ENCODE measurements at places on chromosomes 1 and 21.

DNA sequence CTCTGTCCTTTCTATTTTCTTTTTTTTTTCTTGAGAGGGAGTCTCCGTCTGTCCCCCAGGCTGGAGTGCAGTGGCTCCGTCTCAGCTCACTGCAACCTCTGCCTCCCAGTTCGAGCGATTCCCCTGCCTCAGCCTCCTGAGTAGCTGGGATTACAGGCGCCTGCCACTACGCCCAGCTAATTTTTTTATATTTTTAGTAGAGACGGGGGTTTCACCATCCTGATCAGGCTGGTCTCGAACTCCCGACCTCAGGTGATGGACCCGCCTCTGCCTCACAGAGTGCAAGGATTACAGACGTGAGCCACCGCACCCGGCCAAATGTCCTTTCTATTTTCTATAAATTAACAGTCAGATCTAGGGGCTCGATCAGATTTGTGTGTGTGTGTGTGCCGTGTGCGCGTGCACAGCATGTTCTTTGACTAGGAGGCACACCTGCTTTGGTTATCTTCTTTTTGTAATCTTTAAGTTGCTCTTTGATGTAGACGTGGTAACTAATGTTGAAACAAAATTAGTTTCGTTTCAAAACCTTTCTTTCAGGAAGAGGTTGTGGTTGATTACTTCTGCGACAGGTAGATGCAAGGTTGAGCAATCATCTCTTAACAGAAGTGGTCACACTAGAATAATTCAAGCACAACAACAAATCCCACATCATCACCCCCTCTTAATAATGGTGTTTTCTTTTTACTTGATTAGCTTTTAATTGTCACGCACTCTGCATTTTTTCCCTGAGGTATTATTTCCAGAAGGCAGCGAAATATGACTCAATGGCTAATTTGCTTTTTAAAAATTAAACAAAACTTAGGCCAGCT is 779 bp upstream of the DEGS1 start:
- DNase-seq, result peak; percentile 49

- DNase-seq, result no peak
Measured at GRCh38 chr1:154151311-154151710, 3.6 kb downstream of the NUP210L start.

DNA sequence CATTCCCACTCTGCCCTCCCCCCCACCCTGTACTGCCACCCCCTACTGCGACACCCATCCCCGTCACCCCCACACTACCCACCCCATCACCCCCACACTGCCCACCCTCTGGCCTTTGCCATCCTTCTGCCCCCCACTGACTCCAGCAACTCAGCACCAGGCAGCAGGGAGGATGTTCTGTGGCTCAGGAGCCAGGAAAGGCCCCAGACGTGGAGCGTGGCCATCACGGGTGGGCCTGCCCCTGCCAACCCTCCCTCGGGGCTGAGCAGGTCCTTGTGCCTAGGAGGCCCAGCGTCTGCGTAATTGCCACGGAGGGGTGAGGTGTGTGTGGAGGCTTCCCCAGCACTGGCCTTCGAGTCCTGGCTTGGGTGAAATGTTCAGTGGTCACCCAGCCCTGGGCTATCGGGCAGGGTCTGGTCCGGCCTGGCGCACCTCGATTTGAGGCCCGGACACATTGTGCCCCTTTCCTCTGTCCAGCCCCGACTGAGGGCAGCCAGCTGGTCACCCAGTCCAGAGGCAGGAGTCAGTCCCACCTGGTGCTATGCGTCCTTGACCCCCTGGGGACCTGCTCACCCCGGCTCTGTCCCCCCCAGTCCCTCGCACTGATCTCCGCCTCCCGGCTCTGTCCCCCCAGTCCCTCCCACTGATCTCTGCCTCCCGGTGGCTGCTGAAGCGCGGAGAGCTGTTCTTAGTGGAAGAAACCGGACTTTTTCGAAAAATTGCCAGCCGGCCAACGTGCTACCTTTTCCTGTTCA is 23.0 kb downstream of the ARHGEF16 start:
- DNase-seq, result peak; percentile 22

DNA sequence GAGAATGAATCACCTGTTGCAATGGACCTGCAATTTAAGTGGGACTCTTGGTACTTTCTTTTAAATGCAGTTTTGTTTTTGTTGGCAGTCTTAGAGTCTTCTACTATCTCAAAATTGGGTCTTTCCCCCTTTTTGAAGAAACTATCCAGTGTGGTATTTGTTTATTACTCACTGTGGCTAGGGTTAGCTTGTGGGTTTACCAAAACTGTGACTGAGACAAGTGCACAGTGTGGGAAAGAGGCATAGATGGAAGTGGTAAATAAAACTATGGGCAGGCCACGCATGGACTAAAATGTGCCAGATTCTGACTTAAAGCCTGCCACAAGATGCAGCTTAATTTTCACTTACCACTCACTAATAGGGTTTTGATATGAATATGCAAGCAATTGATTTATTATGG is 1441.7 kb downstream of the PLA2G4A start:
- no peak for DNase-seq

GRCh38 chr1:231091831-231092301 is 51.8 kb upstream of the FAM89A start:
- DNase-seq, result peak; percentile 38

DNA sequence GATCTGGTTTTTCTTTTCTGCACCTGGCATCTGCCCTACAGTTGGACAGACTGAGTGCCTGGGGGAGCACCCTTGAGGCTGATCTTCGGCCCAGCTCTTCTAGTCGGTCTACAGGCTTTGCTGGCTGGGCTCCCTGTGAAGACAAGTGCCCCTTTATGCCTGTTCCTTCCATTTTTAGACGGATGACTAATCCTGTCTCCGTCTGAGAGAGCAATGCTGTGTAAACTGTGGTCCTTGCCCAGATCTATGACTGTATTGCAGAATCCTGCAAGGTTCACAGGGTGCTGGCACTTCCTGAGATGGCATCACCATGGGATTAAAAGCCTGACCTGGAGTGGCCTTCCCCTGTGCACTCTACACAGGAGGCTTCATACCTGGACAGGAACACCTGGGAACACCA is 47.6 kb upstream of the SAMD13 start:
- DNase-seq, result peak; percentile 6

- DNase-seq, result no peak
Measured at GRCh38 chr21:44813727-44814126, 4.1 kb downstream of the SUMO3 start.

DNA sequence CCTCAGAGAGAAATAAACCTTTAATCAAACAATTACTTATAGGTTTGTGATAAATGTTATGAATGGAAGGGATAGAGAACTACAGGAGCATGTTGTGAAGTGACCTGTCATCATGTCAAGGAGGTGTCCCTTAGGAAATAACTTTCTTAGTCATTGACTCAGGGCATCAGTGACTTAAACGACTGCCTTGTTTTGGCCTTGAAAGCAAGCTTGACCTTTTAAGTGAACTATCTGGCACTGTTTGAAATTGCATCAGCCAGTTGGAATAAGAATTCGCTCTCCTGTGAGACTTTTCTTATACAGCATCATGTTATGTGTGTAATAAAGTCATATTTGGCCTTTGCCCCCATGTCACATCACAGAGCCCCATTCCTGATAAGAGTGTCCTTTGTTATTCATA is 30.9 kb downstream of the LRRC8B start:
- no peak for DNase-seq

DNA sequence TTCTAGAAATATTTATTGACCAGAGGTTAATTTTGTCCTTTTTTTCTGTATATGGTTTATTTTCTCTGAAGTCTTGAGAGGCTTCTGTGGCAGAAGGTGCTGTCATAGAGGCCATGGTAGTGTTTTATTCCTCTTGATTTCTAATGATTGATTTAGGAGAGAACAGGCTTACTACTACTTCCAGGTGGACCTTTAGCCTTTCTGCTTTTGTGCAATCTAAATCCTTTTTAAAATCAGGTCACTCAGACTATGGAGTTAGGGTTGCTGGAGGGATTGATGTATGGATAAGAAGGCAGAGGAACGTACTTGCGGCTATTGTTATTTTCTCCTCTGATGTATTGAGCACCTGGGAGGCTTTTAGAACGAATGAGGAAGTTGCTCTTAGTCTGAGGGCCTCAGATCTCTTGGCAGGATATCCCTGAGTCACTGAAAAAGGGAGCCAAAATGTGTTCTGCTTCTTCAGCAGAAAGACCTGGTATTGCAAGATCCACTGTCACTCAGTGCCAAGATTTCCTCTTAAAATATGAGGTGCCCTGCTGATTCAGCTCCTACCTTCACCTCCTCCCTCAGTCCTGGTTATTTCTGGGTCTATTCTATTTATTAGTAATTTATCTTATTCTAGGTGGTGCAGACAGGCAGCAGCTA is 277.4 kb downstream of the ZNF648 start:
- peak; percentile 19 for DNase-seq

All from cerebellar cortex (tissue), 1 donor.